NCI-H82 (cell line): ENCODE measurements at places on chromosomes 3 and 15.

- no peak for DNase-seq
These were observed 6.6 kb upstream of the ADGRG7 start for GRCh38 chr3:100602506-100603444.

- DNase-seq, result no peak
These were observed 31.7 kb downstream of the AKAP13 start for GRCh38 chr15:85412066-85412465.

DNA sequence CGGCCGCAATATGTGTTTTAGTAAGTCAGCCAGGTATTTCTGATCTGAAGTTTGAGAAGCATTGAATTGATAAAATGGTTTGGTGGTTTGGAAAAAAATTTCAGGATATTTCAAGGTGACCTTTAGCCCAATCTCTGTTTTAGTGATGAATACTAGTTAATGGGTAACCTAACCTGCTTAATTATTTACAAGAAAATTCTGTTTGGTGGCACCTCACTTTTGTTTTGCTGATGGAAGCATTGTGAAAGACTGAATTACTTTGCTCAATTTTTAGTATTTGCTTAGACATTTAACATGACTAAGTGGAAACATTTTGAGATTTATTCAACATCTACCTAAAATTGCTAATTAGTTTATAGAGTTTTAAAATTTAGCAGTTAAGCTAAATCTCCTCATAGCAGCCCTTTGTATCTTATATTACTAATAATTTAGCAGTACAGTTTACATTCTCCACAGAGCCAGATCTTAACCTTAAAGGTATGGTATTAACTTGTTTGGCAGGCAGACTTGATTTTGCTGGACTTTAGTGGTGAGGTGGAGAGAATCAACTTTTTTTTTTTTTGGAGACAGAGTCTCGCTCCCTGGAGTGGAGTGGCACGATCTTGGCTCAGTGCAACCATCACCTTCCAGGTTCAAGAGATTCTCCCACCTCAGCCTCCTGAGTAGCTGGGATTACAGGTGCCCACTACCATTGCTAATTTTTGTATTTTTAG lies 35.4 kb downstream of the GRAMD1C start:
- DNase-seq, result no peak

GRCh38 chr3:56522374-56522773 lies 34.6 kb upstream of the CCDC66 start:
- DNase-seq, result peak; percentile 3

GRCh38 chr3:197104738-197105137 lies 75.1 kb upstream of the MELTF start:
- DNase-seq, result no peak

GRCh38 chr15:42100021-42100800 lies 5.8 kb upstream of the PLA2G4D start:
- DNase-seq, result no peak

DNA sequence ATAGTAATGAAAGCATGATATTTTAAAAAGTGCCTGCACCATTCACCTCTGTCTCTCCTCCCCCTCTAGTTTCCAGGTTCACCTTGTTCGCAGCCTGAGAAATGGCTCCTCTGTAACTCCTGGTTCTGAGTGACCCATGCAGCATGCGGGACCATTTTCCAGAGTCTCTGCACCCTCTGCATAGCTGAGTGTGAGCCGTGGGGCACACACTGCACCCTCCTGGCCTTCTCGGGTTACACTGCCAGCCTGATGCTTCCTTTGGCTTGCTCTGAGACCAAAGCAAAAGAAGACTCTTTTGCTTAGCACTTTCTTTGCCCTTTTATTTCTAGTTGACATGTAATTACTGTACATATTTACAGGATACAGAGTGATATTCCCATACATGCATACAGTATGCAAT lies 287.3 kb downstream of the GABRG3 start:
- DNase-seq, result no peak

- DNase-seq, result no peak
These were observed 153.8 kb downstream of the SHQ1 start for GRCh38 chr3:72694398-72694797.

DNA sequence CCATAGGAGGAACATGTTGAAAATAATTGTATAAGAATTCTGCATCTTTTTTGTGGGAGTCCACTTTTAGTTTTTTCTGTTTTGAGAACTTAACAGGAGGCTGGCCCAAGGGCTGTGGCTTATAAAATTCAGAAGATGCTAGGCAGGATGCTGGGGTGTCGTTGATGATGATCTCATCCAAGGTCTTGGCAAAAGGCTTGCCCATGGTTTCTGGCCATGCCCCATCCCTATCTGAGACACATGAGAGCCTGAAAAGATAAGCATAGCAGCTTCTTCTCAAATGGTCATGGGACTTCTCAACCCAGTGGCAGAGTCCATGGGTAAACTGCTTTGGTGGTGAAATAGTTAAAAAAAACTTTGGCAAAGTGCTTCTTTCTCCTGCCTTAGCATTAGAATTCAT lies 35.2 kb downstream of the CMSS1 start:
- DNase-seq, result no peak

DNA sequence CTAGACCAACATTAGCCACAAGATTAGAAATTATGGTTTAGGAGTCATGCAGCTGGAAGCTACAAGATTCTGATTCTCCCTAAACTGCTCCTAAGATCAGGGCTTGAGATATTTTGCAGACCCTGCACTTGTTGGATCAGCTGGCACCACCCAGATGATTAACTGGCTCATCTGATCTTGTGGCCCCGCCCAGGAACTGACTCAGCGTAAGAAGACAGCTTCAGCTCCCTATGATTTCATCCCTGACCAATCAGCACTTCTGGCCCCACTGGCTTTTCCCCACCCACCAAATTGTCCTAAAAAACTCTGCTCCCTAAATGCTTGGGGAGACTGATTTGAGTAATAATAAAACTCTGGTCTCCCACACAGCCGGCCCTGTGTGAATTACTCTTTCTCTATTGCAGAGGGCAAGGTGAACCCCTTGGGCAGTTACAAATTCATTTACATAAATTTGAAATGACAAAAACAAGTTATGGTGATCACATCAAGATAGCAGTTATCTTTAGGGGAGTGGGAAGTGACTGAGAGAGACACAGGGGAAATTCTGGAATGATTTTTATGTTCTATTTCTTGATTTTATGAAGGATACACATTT lies 76.5 kb downstream of the CD200R1L start:
- peak; percentile 12 for DNase-seq
